Stimulated activated CD4-positive, alpha-beta T cell treated with anti-CD3 and anti-CD28 coated beads, Interleukin-15, amount 100 ng/mL, for 1 hour (primary cell): ENCODE measurements at places on chromosomes 3 and 15.

GRCh38 chr3:158355623-158356588 is 215.1 kb upstream of the MLF1 start:
- DNase-seq: no peak

DNA sequence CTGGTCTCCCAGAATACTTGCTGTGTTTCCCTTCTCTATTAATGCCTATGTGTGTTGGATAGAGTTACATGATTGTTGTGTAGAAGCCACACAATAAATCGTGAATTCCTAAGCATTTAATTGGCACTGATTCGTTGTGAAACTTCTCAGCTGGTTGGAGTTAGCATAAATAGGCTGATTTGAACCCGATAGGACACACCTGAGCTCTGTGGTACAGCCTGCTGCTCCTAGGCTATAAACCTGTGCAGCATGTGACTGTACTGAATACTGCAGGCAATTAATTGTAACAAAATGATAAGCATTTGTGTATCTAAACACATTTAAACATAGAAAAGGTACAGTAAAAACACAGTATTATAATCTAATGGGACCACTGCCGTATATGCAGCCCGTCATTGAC is 4.9 kb downstream of the ACAD11 start:
- no peak for DNase-seq

- DNase-seq: no peak
Measured at GRCh38 chr3:107430996-107431245, 53.7 kb downstream of the CCDC54 start.

- no peak for DNase-seq
Measured at GRCh38 chr3:143763564-143764162, 84.6 kb downstream of the SLC9A9 start.

- no peak for DNase-seq
Measured at GRCh38 chr3:170751083-170751898, 118.7 kb downstream of the RPL22L1 start.

- DNase-seq: no peak
Measured at GRCh38 chr3:60431599-60431958, 819.7 kb downstream of the FHIT start.

DNA sequence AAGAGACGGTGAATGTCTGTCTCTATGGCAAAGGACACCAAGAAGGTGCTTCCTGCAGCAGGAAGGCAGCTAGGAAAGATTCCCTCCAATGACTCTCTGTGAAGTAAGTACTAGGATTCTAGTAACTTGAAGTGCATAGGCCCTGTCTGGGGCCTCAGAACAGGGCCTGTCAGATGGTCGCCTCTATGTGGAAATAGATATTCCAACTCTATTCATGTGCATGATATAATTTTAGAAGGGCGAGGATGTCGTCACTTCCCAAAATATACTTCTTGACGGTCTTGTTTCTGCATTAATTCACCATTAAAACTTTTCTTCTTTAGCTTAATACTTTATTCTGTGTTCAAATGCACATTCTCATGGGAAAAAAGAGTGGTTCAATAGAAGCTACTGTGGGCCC is 167.0 kb downstream of the TLE3 start:
- no peak for DNase-seq

- DNase-seq: no peak
Measured at GRCh38 chr15:83533410-83533962, 86.3 kb downstream of the SH3GL3 start.

GRCh38 chr3:62229211-62229610 is 144.1 kb downstream of the FEZF2 start:
- no peak for DNase-seq

DNA sequence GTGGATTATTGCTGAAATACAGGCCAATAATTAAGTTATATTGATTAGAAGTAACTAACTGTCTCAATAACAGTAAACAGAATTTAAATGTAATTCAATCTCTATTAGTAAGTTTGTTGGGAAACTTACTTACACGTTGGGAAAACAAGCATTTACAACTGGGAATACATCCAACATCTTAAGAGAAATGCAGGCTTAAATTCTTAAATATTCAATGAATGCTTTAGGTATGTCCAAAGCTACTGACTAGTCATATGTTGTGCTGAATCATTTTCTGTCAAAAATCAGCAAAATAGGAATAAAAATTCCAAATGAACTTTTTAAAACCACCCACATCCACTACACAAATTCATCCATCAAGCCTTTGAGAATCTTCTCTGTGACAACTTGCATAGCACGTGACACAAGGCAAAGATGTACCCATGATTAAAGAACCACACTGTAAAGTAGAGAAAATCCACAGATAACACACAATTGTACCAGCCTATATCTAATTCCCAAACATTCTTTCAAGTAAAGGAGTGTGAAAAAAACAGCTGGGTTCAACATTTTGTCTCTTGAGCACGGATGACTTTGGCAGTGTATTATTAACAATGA is 60.0 kb downstream of the NMNAT3 start:
- DNase-seq: no peak

DNA sequence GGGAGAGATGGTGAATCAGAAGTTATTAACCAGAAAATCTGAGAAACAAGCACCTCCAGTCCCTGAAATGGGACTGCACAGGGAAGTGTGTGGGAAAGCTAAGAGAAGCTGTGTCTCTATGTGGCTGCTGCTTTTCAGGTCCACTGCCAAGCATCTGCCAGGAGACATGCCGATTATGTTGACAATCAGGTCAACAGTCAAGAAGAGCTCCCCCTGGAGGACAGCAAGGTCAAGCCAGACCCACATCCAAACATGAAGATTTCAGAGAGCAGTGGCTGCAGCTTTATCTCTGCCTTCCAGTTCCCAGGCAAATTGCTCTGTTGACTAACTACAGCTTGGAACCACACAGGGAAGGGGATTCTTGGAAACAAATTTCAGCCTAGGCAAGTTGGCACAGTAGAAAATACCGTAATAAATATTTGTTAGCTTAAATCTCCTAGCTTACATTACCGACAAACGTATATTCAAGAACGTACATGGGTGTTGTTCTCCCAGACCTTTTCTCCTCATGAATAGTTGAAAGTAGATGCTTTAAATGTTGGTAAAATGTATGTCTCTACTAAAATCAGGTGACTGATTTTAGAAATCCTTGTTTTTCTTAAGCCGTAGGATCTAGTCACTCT is 394.5 kb upstream of the RARB start:
- DNase-seq: no peak

GRCh38 chr15:67305506-67305905 is 50.9 kb downstream of the IQCH start:
- no peak for DNase-seq

DNA sequence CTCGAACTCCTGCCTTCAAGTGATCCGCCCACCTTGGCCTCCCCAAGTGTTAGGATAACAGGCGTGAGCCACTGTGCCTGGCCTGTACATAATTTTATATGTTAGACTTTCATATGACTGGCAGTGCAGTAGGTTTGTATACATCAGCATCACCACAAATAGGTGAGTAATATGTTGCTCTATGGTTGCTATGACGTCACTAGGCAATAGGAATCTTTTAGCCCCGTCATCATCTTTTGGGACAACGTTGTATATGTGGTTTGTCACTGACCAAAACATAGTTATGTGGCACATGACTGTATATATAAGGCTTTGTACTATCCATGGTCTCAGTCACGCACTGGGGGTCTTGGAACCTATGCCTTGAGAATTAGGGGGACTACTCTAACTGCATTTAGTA is 17.0 kb upstream of the DNAJC19 start:
- DNase-seq: no peak

DNA sequence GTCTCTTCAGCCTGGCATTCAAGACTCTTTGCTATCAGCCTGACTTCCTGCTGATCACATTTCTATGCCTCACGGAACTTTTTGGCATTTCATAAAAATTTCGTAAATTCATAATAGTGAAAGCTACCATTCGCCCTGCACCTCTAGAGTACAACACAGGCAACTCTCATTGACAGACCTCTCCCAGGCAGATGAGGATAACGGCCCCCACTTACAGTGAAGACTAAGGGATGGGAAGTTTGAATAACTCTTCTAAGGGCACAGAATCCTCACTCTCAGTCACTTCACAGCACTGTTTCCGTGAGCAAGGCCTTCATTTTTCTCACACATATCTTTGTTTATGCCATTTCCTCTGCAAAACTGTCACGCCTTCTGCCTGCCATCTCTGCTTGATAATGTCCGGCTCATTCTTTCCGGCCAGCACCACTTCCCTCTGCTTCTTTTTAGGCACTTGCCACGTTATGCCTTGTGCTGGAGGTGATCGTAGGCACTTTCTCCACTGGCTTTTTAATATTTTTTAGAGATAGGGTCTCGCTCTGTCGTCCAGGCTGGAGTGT is 224.1 kb upstream of the HES1 start:
- no peak for DNase-seq

DNA sequence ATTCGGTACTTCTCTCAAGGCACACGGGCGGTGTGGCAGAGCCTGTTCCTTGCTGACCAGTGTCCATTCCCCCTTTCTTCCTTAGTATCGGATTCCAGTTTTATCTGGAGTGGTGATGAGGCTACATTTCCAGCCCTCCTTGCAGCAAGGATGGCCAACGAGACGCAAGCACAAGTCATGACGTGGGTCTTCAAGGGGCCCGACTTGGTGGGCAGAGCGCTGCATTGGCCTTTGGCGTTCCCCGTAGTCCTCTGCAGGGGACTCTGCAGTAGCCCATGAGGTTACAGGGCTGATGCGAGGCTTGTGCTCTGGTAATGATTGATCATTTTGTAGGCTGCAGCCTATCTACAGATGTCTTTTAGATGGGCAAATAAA is 194.5 kb downstream of the OPA1 start:
- no peak for DNase-seq

- DNase-seq: no peak
Measured at GRCh38 chr15:56639631-56640030, 93.7 kb downstream of the ZNF280D start.

- no peak for DNase-seq
Measured at GRCh38 chr3:125150525-125151441, 61.8 kb downstream of the SLC12A8 start.

DNA sequence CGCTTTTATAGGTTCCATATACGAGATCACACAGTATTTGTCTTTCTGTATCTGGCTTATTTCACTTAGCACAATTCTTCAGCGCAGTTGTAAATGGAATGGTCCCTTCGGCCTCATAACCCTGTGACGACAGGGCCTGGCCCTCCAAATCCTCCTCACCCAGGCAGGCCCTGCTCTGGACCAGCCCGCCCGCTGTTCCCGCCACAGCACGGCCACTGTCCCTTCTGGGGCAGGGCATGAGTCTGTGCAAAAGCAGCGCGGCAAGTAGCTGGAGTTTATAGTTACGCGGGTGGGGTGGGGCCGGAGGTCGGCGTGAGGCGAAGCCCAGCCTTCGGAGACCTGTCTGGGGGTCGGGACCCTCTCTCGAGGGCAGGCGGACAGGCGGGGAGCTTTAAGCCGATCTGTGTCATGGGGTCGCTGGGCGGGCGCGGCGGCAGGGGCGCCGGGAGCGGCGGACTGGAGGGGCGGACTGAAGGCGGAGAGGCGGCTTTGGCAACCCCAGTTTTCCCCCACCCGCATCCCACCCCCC is 543 bp downstream of the ARPIN start:
- DNase-seq: no peak

DNA sequence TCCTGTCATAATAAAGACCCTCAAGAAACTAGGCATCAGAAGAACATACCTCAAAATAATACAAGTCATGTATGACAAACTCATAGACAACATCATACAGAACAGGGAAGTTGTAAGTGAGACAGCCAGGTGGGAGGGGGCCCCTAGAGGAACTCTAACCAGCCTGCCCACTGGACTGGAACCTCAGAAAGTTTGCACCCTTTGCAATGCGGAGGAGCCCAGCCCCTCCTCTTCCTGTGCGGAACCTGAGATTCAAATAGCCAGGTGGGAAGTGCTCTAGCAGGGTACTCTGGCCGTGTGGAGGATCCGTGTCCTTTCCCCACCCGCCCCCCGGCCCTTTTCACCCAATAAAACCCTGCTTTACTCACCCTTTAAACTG is 387.0 kb upstream of the CBLB start:
- no peak for DNase-seq

DNA sequence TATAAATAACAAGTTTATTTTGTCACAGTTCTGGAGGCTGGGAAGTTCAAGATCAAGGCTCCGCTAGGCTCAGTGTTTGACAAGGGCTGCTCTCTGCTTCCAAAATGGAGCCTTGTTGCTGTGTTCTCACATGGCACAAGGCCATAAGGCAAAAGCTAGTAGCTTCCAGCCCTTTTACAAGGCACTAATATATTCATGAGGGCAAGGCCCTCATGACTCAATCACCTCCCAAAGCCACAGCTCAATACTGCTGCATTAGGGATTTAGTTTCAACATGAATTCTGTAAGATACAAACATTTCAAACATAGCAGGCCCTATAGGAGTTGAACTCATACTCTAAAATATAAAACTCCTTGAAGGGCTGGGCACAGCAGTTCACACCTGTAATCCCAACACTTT is 30.2 kb downstream of the ZBTB11 start:
- DNase-seq: no peak

DNA sequence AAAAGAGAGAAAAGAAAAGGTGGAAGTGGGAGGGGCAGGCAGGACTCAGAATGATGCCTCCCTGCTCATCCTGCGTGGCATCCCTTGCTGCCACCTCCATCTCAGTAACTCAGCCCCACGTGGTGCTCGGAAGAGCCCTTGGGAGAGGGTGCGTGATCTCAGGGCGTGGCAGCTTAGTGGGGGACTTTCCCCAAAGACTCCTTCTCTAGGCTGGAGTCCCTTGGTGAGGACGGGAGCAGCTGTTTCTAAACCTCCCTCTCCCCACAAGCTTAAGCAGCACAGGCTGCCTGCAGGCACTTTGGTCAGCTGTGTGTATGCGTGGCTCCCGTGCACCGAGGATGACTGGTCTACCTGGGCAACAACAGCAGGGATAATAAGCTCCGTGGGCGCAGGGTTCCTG is 7.4 kb upstream of the ANPEP start:
- DNase-seq: no peak

DNA sequence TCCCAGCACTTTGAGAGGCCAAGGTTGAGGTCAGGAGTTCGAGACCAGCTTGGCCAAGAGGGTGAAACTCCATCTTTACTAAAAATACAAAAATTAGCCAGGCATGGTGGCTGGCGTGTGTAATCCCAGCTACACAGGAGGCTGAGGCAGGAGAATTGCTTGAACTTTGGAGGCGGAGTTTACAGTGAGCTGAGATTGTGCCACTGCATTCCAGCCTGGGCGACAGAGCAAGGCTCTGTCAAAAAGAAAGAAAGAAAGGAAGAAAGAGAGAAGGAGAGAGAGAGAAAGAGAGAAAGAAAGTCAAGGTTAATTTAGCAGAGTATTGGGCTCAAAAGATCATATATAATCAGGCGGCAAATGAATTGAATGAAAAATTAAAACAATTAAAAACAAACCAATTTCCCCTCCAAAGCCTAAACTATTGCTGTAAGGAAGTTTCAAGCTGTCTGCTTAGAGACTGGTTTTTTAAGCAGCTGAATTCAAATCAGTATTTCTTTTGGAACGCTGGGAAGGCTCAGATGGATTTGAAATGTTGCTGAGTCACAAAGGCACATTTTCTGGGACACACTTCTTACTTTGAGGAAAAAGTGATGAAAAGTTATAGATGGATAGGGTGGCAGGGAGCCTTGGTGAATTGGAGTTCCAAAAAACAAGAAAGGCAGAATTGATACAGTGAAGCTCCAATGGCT is 81.3 kb upstream of the BHLHE40 start:
- no peak for DNase-seq
